ENCODE measurements at places on chromosomes 1 and 21.

GRCh38 chr1:63662841-63663240 is 69.6 kb downstream of the PGM1 start:
- DNase-seq, result no peak

- DNase-seq, result peak; percentile 22
Measured at GRCh38 chr1:113784104-113784779, 25.0 kb upstream of the PHTF1 start.

DNA sequence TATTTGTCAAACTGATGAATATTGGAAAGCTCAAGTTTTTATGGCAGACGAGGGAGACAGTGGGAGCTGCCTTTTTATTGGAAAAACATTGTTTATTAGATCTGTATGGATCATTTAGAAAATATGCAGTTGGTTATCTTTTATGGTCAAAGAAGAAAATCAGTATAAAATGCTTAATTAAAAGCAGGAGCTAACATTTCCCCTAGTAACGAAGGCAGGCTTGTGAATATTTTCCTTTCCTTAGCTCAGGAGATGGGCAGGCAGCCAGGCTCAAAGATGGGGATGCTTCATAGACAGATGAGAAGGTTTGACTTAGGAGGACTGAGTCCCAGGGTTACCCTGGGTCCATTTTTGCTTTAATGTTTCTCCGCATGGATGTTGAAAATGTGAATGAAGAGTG is 26.0 kb downstream of the ROR1 start:
- DNase-seq, result no peak

- peak; percentile 55 for DNase-seq
Measured at GRCh38 chr1:188343914-188344313, 1515.2 kb downstream of the PLA2G4A start.

- DNase-seq, result no peak
Measured at GRCh38 chr1:51263147-51263877, 27.2 kb downstream of the RNF11 start.

DNA sequence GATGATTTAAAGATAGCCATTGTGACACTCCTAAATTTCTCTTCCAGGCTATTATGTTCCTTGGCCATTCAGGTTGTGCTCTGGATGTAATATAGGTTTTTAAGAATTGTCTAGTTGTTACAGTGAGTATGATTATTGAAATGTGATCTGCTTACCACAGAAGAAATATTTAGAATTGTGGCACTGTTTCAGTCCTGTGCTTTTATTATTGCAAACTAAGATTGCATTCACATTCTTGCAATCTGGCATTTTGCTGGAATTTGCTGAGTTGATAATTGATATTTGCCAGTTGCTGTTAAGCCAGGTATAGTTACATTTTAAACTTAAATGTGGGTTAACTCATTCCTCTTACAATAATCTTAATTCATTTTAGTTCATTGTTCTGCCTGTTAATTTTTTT is 22.3 kb downstream of the EXO1 start:
- no peak for DNase-seq

DNA sequence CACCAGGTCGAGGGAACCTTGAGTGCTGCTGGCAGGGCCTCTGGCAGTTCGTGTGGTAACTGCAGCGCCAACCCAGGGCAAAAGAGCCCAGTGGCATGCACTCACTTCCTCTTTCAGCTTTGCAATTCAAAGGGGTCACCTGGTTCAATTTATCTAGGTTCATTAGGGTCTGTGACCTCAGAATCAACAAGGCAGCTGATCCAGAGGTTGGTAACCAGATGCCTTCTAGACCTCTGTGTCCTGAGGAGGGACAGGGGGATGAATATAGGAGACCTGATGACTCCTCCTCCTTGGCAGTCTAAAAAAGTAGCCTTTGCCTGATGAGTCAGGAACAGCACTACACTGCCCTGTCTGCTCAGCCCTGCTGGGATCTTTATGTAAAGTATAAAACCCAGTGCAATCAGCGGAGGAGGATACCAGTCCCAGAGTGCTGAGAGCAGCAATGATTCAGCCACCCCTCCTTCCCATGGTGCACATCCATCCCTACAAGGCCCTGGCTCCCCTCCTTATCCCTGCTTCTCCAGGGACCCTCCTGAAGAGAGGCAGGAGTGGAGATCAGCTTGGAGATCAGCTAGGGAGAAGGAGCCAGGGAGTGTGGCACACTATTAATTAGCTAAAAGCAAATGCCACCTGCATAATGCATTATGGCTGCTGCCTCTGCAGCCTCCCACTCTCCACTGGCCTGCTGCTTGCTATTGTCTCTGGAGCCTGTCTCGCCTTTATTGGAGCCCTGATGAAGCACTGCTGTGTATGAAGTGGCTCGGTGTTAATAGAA is 11.2 kb upstream of the FMOD start:
- peak; percentile 77 for DNase-seq

Measured in MV-4-11 (cell line).